NCI-H2081 treated with DMSO at 0.1 percent for 48 hours (cell line): ENCODE measurements at places on chromosomes 11 and 22.

- DNase-seq, result no peak
Measured at GRCh38 chr22:36281781-36282327, 28.9 kb downstream of the APOL1 start.

DNA sequence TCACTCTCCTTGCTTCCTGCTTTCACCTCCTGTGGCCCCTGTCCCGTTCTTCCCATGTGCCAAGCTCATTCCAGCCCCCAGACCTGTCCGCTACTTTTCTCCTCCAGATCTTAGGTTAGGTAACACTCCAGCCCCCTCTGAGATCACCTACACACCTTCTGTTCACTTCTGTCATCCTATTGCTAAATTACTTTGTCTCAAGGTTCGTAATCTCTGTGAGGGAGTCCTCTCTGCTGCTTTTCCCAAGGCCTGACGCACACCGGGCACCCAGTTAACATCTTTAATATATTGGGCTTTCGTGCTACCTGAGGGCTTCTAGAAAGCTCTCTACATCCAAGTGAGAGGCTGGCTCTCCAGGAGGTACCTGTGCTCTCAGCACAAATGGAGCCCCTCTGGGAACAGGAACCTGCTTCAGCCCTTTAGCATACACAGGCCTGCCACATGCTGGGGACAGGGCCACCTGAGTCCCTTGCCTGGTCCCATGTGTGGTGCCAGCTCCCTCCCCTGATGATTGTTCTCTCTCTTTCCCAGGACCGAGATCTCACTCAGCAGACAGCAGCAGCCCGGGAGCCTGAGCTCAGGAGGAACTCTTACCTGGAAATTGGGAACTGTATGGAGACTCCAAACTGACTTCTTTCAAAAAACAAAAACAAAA, 8.5 kb downstream of the C22orf31 start:
- DNase-seq, result no peak

- no peak for DNase-seq
Measured at GRCh38 chr11:85889676-85890579, 34.7 kb downstream of the CCDC83 start.

GRCh38 chr11:76491644-76492043, 46.8 kb downstream of the EMSY start:
- no peak for DNase-seq

DNA sequence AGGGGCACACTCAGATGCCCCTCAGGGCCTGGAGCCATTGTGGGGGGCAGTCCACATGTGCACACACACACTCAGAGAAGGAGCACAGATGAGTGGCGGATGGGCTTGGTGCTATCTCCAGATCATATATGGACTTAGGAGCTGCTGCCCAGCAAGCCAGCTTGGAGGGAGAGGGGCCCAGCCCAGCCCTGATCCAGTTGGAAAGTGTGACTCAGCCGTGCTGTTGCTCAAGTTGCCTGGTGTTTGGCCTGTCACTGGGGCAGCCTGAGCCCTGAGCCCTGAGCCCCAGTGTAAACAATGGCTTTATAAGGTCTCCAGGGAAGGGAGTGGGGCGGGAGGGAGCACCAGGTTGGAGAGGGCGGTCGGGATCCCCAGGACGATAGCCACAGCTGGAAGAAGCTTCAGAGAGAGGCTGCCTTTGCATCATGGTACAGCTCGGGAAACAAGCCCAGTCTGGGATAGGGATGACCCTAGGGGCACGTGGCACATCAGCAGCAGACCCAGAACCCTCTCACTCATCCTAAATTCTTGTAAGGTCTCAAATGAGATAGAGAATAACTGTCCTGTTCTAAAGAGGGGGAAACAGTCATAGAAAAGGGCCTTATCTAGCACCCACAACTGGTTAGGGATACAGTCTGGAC, 4.8 kb downstream of the SELENOM start:
- no peak for DNase-seq

DNA sequence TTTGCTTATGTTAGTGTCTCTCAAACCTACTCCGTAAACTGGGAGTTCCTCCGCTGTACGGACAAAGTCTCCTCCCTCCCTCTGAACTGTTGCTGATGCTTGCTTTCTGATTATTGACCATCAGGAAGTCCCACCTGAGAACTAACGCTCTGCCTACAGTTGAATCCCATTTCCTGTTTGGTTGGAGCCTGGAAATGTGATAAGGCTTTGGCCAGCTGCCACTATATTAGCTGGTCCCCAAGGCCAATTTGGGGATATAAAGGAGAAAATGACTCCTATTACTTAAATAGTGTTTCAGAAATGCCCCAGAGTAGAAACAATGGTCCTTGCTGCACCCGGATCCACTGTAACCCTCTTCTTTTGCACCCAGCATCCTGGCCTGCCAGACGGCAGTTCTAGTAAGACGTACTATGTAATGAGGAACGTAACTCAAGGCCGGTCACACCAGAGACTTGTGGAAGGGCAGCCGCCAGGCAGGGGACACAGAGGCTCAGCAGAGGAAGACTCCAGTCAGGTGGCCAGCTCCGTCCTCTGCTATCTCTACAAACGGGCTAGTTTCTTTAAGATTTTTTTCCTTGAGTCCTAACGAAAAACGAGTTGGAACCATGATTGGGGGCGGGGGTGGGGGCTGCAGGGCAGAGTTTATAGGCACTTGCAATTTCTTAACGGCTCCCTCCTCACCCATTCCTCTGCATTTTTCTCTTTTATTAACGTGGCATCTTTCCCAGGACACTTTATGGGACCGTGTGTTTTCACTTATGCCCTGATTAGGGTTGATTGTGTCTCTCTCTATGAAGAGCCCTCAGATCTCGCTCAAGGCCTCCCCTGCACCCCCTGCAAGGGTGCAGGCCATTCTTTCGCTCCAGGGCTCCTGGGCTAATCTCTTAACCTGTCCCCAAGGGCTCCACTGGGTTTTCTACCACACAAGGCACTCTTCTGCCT, 72.8 kb upstream of the CDON start:
- no peak for DNase-seq

DNA sequence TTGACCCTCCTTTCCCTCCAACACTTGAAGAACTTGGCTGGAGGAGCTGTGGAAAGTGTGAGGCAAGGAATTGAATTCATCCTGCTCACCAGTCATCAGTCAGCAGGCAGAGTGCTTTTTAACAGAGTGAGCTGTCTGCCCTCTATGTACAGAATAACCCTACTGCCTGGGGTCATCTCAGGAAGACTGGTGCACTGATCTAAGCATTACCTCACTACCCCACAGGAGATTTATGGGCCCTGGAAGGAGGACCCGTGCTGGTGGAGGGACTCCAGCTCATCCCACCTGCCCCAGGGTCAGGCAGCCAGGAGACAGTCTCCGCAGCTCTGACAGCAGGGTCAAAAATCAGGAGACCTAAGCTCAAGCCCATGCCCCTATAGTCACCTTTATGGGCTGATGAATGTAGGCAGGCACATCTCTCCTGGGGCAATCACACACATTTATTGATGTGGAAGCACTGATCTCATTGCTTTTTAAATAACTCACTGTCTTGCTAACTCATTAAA, 270.8 kb upstream of the SESN3 start:
- DNase-seq, result no peak

- DNase-seq, result no peak
Measured at GRCh38 chr11:39732001-39732400, 1727.5 kb downstream of the LRRC4C start.

DNA sequence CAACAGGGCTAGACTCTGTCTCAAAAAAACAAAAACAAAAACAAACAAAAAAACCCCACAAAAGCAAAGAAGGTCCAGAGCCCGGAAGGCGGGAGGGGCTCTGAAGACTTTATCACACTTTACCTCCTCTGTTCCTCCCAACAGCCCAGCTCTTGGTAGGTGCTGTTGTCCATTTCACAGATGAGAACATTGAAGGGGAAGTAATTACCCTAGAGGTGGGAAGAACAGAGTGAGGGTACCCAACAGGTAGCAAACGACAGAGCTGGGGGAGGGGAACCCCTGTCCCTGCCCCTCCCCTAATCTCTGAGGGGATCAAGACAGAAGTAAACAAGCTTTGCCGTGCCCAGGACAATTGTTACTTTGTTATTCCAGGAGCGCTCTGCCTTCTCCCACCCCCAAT, 1.0 kb upstream of the BIK start:
- no peak for DNase-seq

GRCh38 chr11:100965346-100965745, 164.3 kb downstream of the PGR start:
- no peak for DNase-seq

GRCh38 chr11:102197670-102198139, 87.5 kb downstream of the YAP1 start:
- no peak for DNase-seq

- DNase-seq, result no peak
Measured at GRCh38 chr11:112519751-112520150, 259.1 kb upstream of the PLET1 start.

DNA sequence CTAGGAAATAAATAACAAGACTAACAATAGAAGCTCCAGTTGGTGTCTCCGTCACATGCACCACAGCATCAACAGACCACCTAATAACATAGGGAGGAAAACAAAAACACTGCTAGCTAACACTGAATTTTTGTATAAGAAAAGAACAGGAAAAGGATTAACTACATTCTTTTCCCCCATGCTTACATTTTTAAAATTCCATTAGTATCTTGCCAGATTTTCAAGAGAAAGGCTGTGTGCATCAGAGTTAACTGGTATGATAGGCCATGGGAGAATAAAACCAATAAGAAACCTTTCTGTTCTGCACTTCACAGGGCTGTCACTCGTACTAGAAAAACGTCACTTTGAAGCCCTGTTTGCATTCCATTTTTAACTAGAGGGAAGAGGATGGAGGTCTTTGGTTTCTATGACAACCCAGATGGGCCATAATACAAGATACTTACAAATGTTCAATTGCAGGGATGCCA, 79.0 kb downstream of the LARGE2 start:
- no peak for DNase-seq

DNA sequence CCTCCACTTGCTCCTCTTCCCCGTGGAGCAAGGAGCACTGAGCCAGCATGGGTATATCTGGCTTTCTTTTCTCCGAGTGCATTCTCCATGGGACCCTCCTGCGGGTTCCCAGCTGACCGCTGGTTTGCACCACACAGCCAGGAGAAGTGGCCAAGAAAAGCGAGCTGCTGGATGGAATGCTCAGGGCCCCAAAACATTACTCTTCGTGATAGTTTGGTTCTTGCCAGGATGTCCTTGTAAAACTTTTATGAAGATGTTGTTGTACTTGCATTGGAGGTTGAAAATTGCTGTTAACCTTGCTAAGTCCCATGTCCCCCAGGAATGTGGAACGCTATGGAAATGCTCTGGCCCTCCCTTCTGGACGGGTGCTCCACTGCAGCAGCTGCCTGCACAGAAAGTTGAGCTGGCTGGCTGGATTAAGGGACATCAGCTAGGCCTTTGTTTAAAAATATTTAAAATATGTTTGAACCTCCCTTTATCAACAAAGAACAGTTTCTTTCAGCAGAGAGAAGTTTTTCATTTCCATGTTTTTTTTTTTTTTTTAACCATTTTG, 68.7 kb downstream of the ZNRF3 start:
- no peak for DNase-seq
